ENCODE measurements at places on chromosomes 5 and 9.

GRCh38 chr5:39760385-39761198, 335.8 kb upstream of the DAB2 start:
- DNase-seq: peak; percentile 97

DNA sequence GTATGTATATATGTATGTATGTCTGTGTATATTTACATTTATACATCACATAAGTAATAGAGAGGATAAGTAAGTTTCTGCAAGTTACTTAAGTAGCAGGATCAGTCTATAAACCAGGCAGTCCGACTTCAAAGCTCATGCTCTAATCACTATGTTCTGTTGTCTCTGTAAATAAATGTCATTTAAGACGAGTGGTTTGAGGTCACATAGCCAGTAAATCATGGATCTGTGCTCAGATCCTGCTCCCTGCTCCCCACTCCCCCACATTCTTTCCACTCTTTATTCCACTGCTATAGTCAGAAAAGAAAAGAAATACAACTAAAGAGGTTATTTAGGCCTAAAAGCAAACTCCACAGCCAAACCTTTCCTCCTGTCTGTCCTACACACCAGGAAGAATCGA, 90.4 kb downstream of the SERINC5 start:
- no peak for DNase-seq

- peak; percentile 41 for DNase-seq
These were observed 62.2 kb upstream of the IL33 start for GRCh38 chr9:6153425-6153824.

- no peak for DNase-seq
These were observed 17.2 kb upstream of the SIL1 start for GRCh38 chr5:139215107-139215975.

GRCh38 chr5:138631096-138631928, 56.1 kb upstream of the HSPA9 start:
- no peak for DNase-seq

- DNase-seq: no peak
These were observed 4.2 kb downstream of the SIL1 start for GRCh38 chr5:139193928-139194327.

- DNase-seq: no peak
These were observed 52.8 kb downstream of the SEMA4D start for GRCh38 chr9:89444925-89445765.

- peak; percentile 55 for DNase-seq
These were observed 34.2 kb upstream of the GRPEL2 start for GRCh38 chr5:149310947-149311658.

DNA sequence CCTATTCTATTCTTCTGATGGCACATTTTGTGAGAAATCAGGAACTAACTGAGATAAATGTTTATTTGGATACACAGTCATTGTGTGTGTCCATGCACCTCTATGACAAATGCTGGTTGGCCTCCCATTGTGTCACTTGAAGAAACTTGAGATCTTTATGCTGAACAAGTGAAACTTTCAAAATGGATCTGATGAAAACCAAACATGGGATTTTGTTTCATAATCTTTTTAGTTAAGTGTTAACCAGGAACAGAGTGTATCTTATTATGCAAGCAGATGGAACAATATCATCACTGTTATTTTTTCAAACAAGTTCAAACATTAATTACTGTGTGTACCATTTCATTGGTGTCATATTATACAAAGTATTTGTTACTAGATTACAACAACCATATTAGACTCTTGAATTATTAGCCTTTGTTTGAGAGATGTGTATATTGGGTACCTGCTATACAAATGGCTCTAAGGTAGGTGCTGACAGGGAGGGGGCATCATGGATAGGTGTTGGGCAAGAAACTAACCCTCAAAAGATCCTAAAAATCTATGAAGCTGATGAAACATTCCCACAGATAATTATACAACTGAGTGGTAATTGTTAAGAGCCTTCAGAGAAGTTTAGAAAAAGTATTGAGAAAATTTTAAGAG, 159.8 kb downstream of the PALM2AKAP2 start:
- no peak for DNase-seq

GRCh38 chr5:170755679-170756456, 27.7 kb upstream of the GABRP start:
- DNase-seq: no peak

GRCh38 chr5:90162324-90162723, 247.2 kb downstream of the CETN3 start:
- DNase-seq: no peak

DNA sequence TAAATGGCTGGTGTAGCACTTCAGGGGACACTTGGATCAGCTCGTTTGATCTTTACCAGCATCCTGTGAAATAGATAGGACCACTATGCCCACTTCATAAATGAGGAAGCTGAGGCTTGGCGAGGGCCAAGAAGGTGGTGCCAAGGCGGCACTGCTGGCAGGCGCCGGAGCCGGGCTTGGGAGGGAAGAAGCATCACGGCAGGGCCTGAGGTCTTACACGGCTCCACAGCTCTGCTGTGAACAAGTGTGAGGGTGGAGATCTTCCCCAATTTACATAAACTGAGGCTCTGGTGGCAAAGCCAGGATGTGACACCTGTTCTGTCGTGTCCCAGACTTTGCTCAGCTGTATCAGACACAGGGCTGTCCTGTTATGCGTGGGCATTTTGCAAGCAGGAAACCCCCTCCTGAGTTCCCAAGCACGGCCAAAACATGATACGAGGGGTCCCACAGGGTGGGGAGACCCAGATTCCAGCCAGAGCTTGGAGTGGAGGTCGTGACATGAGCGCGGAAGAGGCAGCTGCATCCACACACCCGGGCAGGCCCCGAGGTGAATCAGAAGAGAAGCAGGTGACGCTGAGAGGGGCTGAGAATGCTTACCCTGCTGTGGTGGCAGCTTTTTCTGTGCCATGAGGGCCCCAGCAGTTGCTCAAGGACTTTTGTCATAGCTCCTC, 117.5 kb upstream of the BOD1 start:
- DNase-seq: no peak

DNA sequence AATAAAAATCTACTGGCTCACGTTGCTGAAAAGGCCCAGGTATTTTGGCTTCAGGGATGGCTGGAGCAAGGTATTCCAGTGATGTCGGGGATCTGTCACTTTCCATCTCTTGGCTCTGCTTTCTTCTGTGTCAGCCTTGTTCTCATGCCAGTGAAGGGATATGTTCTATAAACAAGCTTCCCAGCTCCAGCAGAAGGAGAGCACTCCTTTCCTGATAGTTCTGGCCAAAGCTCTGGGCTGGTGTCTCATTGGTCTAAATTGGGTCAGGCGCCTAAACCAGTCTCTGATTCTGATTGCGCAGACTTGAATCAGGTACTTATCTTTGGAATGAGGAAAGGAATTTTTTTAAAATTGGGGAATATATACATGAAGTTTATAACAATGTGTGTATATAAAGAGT, 5.1 kb downstream of the SNX30 start:
- no peak for DNase-seq

GRCh38 chr5:179913461-179913860, 5.8 kb upstream of the TBC1D9B start:
- no peak for DNase-seq

GRCh38 chr5:147507480-147508126, 2.3 kb downstream of the DPYSL3 start:
- DNase-seq: peak; percentile 78
